Renal cortex interstitium (tissue), 15 donors: ENCODE measurements at places on chromosomes 6 and 20.

DNA sequence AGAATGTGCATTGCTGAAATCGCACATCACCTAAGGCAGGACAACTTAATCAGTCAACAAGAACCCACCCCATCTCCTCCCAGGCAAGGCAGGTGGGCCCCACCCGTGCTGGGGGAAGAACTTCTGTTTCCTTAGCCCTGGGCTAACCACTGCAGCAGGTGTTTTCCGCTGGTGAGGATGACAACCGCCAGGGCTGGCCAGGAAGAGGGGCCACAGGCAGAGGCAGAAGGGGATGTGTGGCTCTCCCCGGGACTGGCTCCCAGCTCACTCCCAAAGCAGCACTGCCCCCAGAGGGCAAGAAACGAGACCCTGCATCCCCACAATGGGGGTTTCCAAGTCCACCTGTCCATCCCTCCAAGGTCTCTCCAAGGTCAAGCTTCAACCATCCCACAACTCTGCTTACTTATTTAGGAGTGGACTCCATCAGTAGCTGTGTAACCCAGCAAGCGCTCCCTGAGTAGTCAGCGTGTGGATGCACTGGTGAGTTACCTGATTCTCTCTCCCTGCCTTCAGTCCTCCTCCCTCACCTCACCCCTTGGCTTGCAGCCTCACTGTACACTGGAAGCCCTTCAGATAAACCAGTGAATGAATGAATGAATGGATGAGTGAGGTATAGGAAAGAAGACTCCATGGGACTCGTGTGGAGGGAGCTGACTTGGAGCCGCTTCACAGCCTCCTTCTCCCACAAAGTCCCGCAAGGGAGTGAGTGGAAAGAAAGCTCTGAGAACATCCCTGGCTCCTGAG is 168.2 kb upstream of the CST7 start:
- DNase-seq, result no peak

GRCh38 chr6:36267731-36268477 is 2.0 kb upstream of the PNPLA1 start:
- no peak for DNase-seq

DNA sequence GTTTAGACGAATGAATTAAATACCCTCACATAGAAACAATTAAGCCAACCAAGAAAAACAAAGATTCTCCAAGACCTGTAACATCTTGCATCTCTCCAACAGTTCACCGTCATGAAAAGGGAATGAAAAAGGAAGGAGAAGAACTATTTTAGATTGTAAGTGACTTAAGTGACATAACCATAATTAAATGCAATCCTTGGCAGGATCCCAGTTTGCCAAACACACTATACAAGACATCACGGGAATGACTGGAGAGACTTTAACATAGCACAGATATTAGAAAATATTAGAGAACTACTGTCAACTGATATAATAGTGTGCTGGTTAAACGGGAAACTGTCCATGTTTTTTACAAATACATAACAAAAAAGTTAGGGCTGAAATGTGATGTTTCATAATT is 22.2 kb downstream of the EPB41L2 start:
- DNase-seq, result no peak

DNA sequence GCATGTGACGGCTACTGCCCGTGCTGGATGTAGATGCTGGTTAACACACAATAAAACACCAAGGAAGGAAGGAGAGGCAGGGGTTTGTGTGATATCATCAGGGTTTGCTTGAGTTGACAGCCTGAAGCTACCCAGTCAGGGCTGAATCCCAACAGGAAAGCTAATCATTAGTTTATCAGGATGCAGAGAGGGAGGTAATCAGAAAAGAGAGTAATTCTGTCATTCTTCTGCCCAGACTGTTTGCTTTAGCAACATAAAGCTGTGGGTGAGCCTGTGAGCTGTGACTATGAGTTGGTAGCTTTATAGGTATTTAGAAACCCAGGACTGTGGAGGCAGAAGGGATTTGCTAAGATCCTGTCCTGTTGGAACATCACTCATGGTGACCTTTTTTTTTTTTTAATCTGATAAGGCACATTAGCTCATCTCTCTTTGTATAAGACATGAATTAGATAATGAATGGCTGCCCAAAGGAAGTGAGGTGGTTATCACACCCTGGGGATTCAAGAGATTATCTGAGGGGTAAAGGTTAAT is 79.3 kb downstream of the CAP2 start:
- DNase-seq, result no peak

- no peak for DNase-seq
Measured at GRCh38 chr20:38126146-38126921, 38.7 kb downstream of the TGM2 start.

- DNase-seq, result no peak
Measured at GRCh38 chr20:61027218-61027617, 224.8 kb upstream of the CDH4 start.

DNA sequence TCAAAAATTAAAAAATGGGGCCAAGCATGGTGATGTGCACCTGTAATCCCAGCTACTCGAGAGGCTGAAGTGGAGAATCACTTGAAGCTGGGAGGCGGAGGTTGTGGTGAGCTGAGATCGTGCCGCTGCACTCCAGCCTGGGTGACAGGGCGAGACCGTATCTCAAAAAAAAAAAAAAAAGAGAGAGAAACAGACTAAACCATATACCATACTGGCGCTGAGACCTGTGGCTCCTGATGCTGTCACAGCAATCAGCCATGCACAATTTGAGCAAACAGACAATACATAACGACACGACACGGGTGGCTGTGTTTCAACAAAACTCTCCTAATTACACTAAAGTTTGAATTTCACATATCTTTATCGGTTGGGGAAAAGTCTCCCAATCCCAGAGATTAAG is 14.9 kb upstream of the CBFA2T2 start:
- DNase-seq, result no peak

GRCh38 chr20:33653218-33653899 is 8.8 kb upstream of the C20orf144 start:
- no peak for DNase-seq

- DNase-seq, result no peak
Measured at GRCh38 chr6:3775386-3775785, 23.9 kb upstream of the PXDC1 start.

- no peak for DNase-seq
Measured at GRCh38 chr6:109056661-109057060, 38.0 kb downstream of the SESN1 start.

DNA sequence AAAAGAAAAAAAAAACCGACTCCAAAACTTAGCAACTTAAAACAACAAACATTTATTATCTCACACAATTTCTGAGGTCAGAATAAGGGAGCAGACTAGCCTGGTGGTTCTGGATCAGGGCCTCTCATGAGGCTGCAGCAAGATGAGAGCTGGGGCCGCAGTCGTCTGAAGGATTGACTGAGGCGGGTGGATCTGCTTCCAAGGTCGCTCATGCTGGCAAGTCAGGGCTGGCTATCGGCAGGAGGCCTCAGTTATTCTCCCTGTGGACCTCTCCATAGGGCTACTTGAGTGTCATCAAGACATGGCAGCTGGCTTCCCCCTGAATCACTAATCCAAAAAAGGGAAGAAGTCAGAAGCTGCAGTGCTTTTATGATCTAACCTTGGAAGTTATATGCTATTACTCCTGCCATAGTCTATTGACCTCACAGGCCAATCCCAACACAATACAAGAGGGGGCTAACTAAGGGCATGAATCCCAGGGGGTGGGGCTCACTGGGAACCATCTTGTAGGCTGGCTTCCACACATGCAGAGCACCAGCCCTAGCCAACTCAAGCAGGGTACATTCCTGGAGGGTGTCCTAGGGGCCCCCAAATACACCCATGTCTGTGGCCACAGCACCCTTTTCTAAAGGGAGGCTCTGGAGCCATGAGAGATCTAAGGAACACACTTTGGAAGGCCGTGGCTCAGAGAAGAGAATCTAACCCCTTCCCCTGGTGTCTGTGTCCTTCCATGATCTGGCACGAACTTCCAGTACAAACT is 11.3 kb downstream of the EBF4 start:
- no peak for DNase-seq

- no peak for DNase-seq
Measured at GRCh38 chr20:33191484-33191883, 23.5 kb downstream of the BPIFA2 start.

DNA sequence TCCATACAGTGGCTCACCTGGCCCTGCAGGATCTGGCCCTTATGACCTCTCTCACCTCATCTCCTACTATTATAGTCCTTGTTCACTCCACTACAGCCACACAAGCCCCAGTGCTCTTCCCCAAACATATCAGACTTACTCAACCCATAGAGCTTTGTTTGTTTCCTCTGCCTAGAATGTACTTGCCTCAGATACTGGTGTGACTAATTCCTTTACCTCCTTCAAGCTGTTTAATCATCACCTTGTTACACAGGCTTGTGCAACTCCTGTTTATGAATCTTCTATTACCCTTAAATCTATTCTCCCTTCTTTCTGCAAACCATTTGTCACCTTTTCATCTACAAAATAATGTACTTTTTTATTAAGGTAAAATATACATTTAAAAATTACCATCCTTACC is 3.2 kb downstream of the DEFB125 start:
- no peak for DNase-seq

DNA sequence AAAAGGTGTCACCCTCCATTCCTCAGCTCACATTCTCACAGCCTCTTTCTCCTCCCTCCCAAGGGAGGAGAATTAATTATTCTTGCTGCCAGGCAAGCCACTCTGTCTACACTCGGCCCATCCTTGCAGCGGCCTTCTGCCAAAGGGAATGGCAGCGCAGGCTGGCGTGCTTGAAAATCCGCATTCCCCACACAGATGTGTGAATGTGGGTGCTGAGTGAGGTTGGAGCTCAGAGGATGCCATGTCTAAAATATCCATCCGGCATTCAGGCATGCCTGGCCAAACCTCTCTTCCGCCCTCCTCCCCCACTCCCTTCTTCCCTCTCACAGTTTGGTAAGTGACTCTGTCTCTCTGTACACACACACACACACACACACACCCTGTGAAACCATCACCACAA is 27.7 kb downstream of the PNPLA1 start:
- no peak for DNase-seq

DNA sequence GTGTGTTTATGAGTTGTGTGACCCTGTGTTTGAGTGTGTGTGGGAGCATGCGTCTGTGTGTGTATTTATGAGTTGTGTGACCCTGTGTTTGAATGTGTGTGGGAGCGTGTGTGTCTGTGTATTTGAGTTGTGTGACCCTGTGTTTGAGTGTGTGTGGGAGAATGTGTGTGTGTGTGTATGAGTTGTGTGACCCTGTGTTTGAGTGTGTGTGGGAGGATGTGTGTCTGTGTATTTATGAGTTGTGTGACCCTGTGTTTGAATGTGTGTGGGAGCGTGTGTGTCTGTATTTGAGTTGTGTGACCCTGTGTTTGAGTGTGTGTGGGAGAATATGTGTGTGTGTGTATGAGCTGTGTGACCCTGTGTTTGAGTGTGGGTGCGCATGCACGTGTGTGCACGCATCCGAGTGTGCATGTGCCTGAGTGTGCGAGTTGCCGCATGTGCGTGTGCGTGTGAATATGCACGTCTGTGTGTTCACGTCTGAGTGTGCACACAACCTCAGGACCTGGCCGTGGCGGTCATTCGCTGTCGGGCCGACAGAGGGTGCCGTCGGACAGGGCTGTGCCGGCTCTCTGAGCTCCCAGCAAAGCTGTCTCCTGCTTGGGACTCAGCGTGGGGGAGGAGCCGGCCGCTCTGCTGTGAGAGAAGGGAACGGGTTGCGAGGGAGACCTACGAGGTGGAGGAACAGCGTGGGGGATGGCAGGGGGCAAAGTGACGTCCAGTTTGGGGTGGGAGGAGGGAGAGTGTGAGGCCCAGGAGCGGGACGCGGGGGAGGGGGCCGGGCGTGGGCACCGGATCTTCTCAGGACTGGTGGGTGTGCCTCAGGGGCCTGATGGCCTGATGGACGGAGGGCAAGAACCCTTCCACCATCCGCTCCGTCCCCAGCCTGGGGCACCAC is 19.7 kb downstream of the SLC17A9 start:
- peak; percentile 82 for DNase-seq

DNA sequence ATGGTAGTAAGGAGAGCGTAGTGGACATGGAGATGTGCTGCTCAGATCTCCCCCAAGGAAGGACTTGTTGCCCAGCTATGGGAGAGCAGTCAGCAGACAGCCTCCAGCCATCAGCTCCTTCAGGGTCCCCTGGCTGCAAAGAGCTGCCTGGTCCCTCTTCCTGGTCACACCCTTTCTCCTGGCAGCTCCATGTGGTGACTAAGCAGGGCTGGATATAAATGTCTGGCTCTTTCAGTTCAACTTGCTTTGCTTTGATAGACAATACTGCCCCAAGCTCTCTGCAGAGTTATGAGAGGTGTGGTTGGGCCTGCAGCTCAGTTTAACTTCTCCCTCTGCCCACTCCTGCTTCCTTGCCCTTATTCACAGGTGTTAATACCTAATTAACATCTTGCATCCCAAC is 64.1 kb upstream of the DDR1 start:
- DNase-seq, result no peak

DNA sequence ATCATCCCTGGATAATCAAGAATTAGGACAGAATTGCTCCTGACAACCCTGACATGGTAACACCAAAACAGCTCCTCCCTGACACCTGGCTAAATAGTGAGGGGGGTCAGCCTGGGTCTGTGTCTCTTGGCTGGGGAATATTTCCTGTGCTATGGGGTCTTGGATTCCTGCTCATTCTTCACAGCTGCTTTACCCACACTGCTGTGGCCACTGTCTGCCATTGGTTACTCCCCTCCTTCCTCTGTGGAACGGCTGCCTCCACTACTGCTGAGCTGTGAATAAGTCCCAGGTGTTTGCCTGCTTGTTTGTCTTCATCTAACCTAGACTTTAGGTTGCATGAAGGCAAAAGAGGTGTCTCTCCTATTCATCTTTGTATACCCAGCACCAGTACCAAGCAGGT is 33.9 kb upstream of the TXLNB start:
- no peak for DNase-seq

DNA sequence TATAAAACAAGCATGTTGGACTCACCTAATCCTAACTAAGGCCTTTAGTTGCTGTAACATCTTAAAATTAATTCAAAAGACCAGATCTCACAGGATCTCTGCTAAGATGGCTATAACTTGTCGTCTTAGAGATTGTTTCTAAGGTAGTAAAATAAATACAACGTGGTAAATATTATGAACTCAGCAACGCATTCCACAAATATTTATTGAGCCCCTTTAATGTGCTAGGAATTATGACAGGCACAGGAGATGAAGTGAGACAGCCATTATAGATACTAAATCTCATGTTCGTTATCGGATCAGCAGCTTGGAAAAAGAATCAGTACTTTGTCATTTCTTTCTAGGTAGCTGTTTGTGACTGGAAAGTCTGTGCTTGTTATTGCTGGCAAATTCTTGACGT is 20.9 kb upstream of the MCM3 start:
- no peak for DNase-seq

DNA sequence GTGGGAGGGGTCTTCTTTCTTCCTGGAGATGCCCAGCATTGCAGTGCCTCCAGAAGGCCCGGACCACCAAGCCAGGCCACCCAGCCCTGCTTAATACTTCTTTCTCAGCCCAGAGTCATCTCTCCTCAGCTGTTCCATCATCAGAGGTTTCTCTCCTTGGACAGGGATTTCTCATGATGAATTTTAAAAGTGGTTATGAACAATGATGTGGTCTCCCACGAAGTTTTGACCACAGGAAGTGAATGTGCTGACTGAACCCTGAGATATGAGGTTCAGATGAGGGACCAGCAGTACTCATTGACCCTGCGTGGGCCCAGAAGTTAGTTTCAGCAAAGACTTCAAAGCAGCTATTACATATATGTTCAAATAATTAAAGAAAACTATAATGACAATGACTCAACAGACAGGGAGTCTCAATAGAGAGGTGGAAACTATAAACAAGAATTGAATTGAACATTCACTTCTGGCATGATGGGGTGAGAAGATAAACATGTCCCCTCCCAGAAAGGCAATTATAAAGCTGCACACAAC is 114.5 kb upstream of the SLC22A16 start:
- no peak for DNase-seq
